WTC11 (cell line): ENCODE measurements at places on chromosomes 2 and 18. TPM values are rescaled to one million over a fixed set of nuclear protein-coding genes. Genes with fewer than 3 reads are reported as not detected.
A peak's percentile ranks its signal among the peaks of the same experiment; 100 is the strongest.

Gene TRIM43
- total RNA-seq = 0.11 TPM in 1 of 3 replicates, not detected in the others

Gene SLC23A3
- total RNA-seq = 0.41 to 0.59 TPM (median 0.55 TPM) in 3 replicates

DNA sequence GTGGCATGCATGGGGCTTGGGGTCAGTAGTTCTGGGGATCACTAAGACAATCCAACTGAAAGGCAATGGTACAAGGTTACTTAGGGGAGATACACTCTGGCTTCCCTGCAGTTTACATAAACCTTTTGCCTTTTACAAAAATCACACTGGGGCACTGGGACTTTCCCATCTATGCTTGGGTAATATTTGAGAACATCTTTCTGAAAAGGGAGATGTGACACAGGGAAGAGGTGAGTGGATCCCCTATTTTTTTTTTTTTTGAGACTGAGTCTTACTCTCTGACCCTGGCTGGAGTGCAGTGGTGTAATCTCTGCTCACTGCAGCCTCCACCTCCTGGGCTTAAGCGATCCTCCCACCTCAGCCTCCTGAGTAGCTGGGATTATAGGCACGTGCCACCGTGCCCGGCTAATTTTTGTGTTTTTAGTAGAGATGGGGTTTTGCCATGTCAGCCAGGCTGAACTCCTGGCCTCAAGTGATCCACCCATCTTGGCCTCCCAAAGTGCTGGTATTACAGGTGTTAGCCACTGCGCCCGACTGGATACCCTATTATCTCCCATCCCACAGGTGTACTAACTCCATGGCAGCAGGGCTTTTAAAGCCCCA is 82.8 kb upstream of the DNMT3A start:
- H3K27ac ChIP-seq = no peak overlapping the region
- no peak overlapping the region for H3K4me3 ChIP-seq
- peaks cover 6% of the 10 kb centered on the region for H3K4me1 ChIP-seq
- 0 out of 2 replicates have a peak, but pooled peaks cover 3% of the 10 kb centered on the region for H3K36me3 ChIP-seq

GRCh38 chr2:9310798-9311197 is 104.2 kb downstream of the ASAP2 start:
- no peaks in the 10 kb centered on the region for H3K36me3 ChIP-seq
- H3K27ac ChIP-seq = no peak overlapping the region
- no peak overlapping the region for H3K4me3 ChIP-seq
- peaks cover 32% of the 10 kb centered on the region for H3K4me1 ChIP-seq

Gene PARD6G
- total RNA-seq = 13.0 to 14.4 TPM (median 13.6 TPM) in 3 replicates

Gene ALPP
- 0.14 to 0.20 TPM (median 0.14 TPM) in 3 replicates for total RNA-seq

Gene AOX1
- 3.6 to 5.4 TPM (median 4.8 TPM) in 3 replicates for total RNA-seq

DNA sequence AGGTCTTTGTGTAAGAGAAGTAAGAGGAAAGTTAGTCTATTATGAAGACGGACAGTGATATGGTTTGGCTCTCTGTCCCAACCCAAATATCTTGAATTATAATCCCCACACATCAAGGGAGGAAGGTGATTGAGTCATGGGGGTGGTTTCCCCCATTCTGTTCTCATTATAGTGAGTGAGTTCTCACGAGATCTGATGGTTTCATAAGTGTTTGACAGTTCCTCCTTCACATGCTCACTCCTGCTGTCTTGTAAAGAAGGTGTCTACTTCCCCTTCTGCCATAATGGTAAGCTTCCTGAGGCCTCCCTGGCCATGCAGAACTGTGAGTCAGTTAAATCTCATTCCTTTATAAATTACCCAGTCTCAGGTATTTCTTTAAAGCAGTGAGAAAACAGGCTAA is 67.6 kb downstream of the NEURL3 start:
- H3K4me1 ChIP-seq = peaks cover 30% of the 10 kb centered on the region
- H3K36me3 ChIP-seq = peaks cover 45% of the 10 kb centered on the region
- no peak overlapping the region for H3K27ac ChIP-seq
- peaks cover 47% of the 10 kb centered on the region for H3K27me3 ChIP-seq
- H3K4me3 ChIP-seq = 0 out of 2 replicates have a peak overlapping the region, but pooled peaks have one; percentile 2

GRCh38 chr2:44582363-44583008 is 220.7 kb downstream of the CAMKMT start:
- H3K27ac ChIP-seq = no peak overlapping the region
- DNase-seq = no peak
- no peak overlapping the region for H3K4me3 ChIP-seq
- no peaks in the 10 kb centered on the region for H3K27me3 ChIP-seq

Gene CRYBA2
- not detected in 3 replicates for total RNA-seq

- H3K36me3 ChIP-seq = no peaks in the 10 kb centered on the region
- peaks cover 4% of the 10 kb centered on the region for H3K4me1 ChIP-seq
- peak overlapping the region; percentile 35; the same call in 1 of the 2 replicates for H3K4me3 ChIP-seq
- DNase-seq = peak; percentile 91
Measured at GRCh38 chr2:68121873-68122679, 35.6 kb upstream of the PNO1 start.

- no peaks in the 10 kb centered on the region for H3K36me3 ChIP-seq
- peaks cover 24% of the 10 kb centered on the region for H3K4me1 ChIP-seq
- DNase-seq = no peak
- no peak overlapping the region for H3K4me3 ChIP-seq
- no peak overlapping the region for H3K27ac ChIP-seq
- H3K27me3 ChIP-seq = no peaks in the 10 kb centered on the region
Measured at GRCh38 chr2:132645722-132646539, 24.1 kb downstream of the LYPD1 start.

- H3K4me1 ChIP-seq = peaks cover 8% of the 10 kb centered on the region
- H3K4me3 ChIP-seq = no peak overlapping the region
- H3K27me3 ChIP-seq = no peaks in the 10 kb centered on the region
- no peak for DNase-seq
- H3K36me3 ChIP-seq = peaks cover 28% of the 10 kb centered on the region
- no peak overlapping the region for H3K27ac ChIP-seq
Measured at GRCh38 chr2:33632831-33633230, 33.7 kb upstream of the FAM98A start.

GRCh38 chr2:3451926-3452671 is 67.2 kb downstream of the ADI1 start:
- H3K27me3 ChIP-seq = no peaks in the 10 kb centered on the region
- DNase-seq = no peak
- no peak overlapping the region for H3K4me3 ChIP-seq
- no peak overlapping the region for H3K27ac ChIP-seq

DNA sequence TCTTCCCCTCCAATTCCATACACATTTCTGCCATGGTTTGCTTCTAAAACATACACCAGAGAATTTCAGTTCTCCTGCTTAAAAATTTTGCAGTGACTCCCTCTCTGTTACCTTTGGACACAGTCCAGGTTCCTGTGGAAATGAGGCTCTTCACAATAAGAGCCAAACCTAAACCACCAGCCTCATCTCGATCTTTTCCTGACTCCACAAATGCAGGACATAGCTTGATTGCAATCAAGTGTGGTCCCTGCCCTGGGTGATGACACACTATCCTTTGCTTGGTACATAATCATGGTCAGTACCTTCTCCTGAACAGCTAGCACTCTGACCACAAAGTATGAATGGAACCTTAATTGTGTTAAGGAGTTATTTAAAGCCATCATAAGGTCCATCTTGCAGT is 134.9 kb upstream of the CHAC2 start:
- no peaks in the 10 kb centered on the region for H3K36me3 ChIP-seq
- DNase-seq = no peak
- H3K4me1 ChIP-seq = peaks cover 5% of the 10 kb centered on the region; the same call in 1 of the 2 replicates
- no peaks in the 10 kb centered on the region for H3K27me3 ChIP-seq
- H3K4me3 ChIP-seq = no peak overlapping the region

DNA sequence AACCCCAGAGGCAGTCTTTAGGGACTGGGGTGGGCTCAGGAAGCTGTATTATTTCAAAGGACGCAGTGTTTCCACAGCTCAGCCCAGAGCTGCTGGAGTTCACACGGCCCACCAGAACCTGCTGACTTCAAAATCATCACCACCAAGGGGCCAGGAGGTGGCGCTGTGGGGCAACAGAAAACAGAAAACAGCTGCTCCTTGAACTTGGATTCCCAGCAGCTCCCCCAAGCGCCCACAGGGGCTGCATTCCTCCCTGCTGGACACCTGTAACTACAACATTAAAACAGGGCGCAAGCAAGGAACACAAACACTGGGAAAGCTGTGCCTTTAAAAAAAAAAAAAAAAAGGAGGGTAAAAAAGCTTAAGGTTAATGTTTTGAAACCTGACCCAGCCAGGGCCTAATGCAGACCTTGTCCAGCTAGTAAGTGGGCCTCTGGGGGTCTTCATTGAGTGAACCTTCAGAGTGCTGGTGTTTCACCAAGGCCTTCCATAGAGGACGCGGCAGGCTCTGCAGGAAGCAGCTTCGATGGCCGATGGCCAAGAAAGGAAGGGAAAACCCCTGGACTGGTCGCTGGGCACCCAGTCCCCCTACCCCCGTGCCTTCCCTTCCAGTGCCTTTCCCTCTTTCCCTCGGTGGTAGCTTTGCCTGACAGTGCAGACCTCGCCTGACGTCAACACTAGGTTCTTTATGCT is 25.9 kb downstream of the MLPH start:
- no peaks in the 10 kb centered on the region for H3K36me3 ChIP-seq
- peaks cover 12% of the 10 kb centered on the region for H3K4me1 ChIP-seq
- DNase-seq = peak; percentile 92
- no peak overlapping the region for H3K4me3 ChIP-seq
- H3K27me3 ChIP-seq = no peaks in the 10 kb centered on the region; the same call in 1 of the 2 replicates

DNA sequence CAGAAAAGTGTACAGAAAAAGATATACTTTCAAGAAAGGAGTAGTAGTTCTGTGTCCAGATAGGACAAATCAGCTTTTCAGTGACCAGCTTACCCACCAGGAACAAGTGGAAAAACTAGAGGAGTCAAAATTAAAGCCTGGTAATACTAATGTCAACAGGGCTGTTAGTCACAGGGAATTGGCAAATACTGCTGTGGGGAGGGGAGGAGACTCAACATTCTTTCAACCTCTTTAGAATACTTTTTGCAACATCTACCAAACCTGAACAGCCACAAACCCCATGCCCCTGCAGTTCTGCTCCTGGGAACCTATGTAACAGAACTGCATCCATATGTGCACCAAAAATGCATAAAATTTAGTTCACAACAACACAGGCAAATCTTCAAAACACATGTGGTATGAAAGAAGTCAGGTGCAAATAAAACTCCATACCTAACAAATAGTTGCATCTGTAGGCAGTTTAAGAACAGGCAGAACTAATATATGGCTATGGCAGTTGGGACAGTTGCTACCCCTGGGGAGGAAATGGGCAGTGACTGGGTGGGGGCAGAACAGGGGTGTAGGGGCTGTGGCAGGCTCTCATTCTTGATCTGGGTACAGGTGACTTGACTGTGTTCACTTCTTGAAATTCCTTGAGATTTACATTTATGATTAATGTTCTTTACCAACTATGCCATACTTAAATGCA is 9.7 kb downstream of the CMPK2 start:
- H3K4me1 ChIP-seq = no peaks in the 10 kb centered on the region
- H3K4me3 ChIP-seq = no peak overlapping the region
- H3K27ac ChIP-seq = no peak overlapping the region

Gene GPR45
- 0.21 TPM in 1 of 3 replicates, not detected in the others for total RNA-seq

DNA sequence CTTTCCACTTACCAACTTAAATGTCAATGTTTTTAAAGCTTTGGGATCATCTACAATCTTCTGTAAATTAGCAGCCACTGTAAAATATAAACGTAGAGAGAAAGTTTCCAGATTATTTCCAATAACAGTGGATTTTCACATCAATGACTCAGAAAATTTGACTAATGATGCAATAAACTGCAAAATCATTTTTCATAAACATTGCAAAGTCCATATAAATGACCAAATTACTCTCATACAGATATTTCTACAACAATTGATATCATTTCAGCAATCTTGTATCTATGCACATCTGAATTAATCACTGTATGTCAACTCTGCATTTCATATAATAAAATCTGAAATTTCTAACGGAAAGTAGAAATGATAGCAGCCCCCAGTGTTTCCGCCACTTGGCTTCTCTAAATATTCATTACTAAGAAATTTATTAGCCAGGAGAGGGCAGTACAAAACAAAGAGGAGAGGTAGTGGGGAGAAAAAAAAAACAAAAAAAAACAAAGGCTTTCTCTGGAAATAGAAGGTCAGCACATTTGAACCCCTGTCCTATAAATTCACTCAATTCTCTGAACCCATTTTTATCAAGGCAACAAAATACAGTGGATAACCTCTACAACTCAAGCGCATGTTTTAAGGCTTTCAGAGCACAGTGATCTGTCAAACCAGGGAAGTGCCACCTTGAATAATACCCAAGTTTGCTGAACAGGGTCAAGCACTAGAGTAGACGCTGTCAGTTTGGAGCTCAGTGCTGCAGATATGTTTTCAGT is 282.6 kb downstream of the STK39 start:
- H3K27me3 ChIP-seq = no peaks in the 10 kb centered on the region
- H3K4me3 ChIP-seq = no peak overlapping the region
- H3K36me3 ChIP-seq = peaks cover under 1% of the 10 kb centered on the region
- peaks cover 23% of the 10 kb centered on the region for H3K4me1 ChIP-seq
- no peak for DNase-seq

Gene RMDN2
- 3.0 to 4.3 TPM (median 3.5 TPM) in 3 replicates for total RNA-seq

DNA sequence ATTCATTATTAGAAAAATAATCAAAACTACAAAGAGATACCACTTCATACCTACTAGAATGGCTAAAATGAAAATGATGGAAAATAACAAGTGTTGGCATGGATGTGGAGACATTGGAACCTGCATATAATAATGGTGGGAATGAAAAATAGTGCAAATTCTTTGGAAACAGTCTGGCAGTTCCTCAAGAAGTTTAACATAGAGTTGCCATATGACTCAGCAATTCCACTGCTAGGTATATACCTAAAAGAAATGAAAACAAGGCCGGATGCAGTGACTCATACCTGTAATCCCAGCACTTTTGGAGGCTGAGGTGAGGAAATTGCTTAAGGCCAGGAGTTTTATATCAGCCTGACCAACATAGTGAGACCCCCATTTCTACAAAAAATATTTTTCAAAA is 41.6 kb upstream of the ACYP2 start:
- no peak overlapping the region for H3K27ac ChIP-seq
- peaks cover 6% of the 10 kb centered on the region; the same call in 1 of the 2 replicates for H3K4me1 ChIP-seq
- H3K27me3 ChIP-seq = no peaks in the 10 kb centered on the region
- DNase-seq = no peak
- no peaks in the 10 kb centered on the region for H3K36me3 ChIP-seq

GRCh38 chr2:71503837-71504236 is 50.5 kb downstream of the DYSF start:
- H3K27me3 ChIP-seq = no peaks in the 10 kb centered on the region
- peaks cover 18% of the 10 kb centered on the region for H3K4me1 ChIP-seq
- no peaks in the 10 kb centered on the region for H3K36me3 ChIP-seq
- DNase-seq = no peak
- H3K4me3 ChIP-seq = no peak overlapping the region

Gene ANKRD30BL
- total RNA-seq = 0.39 to 0.76 TPM (median 0.48 TPM) in 3 replicates
